Liver (tissue), 10 donors: ENCODE measurements at places on chromosomes 11 and 22. TPM values are rescaled to one million over a fixed set of nuclear protein-coding genes. Genes with fewer than 3 reads are reported as not detected.

DNA sequence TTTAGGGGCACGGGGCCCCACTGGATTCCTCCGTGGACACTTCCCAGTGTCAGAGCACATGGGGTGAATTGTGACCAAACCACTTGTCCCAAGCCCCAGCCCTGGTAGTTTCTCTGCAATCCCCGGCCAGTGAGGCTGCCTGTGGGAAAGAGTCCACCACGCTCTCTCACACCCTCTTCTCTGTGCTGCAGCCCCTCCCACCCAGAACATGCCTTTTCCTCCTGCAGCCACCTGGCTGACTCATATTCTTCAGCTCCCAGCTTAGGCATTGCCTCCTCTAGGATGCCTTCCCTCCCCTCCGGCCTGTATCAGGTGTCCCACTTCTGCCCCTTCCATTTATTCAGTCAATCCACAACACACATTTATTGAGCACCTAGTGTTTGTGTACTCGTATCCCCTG lies 5.4 kb upstream of the RPS6KB2 start:
- H3K36me3 ChIP-seq, result no peaks in the 10 kb centered on the region
- H3K27me3 ChIP-seq, result no peaks in the 10 kb centered on the region
- no peak overlapping the region for H3K4me3 ChIP-seq
- no peak overlapping the region for H3K27ac ChIP-seq

DNA sequence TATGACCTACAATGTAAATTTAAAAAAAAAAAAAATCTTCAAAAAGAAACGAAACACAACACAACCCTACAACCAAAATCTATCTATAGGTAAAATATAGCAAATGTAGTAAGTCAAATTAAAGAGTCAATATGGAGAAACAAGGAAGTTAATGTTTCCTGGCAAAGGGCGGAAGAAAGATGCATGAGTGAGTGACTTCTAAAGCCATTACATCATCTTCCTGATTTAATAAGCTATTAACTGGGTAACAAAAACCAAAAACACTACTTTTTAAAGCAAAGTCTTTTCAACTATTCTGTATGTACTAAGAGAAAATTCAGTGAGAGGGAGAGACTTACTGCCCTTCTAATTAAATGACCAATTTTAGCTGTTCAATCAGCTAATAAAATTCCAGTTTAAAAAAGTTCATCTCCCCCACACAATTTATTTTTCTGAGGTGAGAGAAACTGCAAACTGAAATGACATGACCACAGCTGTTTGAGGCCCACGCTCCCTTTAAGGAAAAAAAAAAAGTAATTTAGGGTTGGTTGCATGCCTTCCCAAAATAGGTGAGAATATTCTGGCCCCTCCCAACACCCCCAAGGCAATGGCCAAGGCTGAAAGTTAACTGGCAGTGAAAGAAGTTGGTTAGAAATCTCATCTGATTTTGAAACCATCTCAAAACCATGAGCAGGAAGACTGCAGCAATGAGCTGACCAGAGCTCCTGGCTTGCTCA lies 5.9 kb downstream of the SF1 start:
- H3K4me3 ChIP-seq, result no peak overlapping the region
- H3K36me3 ChIP-seq, result peaks cover 35% of the 10 kb centered on the region
- no peaks in the 10 kb centered on the region for H3K27me3 ChIP-seq
- H3K4me1 ChIP-seq, result peaks cover 3% of the 10 kb centered on the region

The FZD4 gene
- 23.7 TPM for total RNA-seq

- no peaks in the 10 kb centered on the region for H3K36me3 ChIP-seq
- H3K27me3 ChIP-seq, result no peaks in the 10 kb centered on the region
- H3K4me3 ChIP-seq, result no peak overlapping the region
- no peak for DNase-seq
Observed at GRCh38 chr22:26983311-26983710, 325.9 kb downstream of the MIAT start.

The ENTHD1 gene
- total RNA-seq, result not detected

The KDM4E gene
- total RNA-seq, result not detected
